ENCODE measurements at places on chromosomes 1 and 21.

- H3K4me3 ChIP-seq: no peak overlapping the region
- H3K36me3 ChIP-seq: no peaks in the 10 kb centered on the region
- no peaks in the 10 kb centered on the region for H3K27me3 ChIP-seq
- H3K4me1 ChIP-seq: no peaks in the 10 kb centered on the region
Measured at GRCh38 chr1:227888404-227889046, 59.2 kb downstream of the WNT9A start.

GRCh38 chr1:225712391-225712790, 59.5 kb upstream of the ENAH start:
- H3K36me3 ChIP-seq: no peaks in the 10 kb centered on the region
- no peak overlapping the region for H3K4me3 ChIP-seq
- no peaks in the 10 kb centered on the region for H3K4me1 ChIP-seq
- no peaks in the 10 kb centered on the region for H3K27me3 ChIP-seq
- no peak for DNase-seq

DNA sequence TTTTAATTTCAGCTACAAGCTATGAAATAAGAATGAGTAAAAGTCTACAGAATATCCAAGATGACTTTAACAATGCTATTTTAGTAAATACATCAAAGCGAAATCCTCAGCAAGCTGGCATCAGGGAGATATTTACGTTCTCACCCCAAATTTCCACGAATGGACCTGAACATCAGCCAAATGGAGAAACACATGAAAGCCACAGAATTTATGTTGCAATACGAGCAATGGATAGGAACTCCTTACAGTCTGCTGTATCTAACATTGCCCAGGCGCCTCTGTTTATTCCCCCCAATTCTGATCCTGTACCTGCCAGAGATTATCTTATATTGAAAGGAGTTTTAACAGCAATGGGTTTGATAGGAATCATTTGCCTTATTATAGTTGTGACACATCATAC, 13.7 kb upstream of the CLCA1 start:
- H3K4me3 ChIP-seq: no peak overlapping the region
- no peak for DNase-seq
- H3K27ac ChIP-seq: no peak overlapping the region

DNA sequence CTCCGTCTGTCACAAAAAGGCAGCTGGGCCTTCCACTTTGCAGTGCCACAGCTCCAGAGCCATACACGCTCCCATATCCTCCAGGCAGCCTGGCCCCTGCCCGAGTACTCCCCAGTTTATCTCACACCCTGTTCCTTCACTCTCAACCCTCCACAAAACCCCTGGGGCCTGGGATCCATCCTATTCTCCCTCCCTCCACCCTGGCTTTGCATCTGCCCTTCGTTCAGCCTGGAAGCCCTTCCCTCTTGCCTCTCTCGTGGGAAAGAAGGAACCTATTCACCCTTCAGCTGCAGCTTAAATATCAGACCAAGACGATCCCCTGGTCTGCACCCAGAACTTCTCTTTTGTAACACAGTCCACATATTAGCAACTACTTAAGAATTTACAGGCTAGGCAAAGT, 56.7 kb downstream of the CAMK2N1 start:
- DNase-seq: no peak
- H3K27ac ChIP-seq: no peak overlapping the region
- H3K36me3 ChIP-seq: no peaks in the 10 kb centered on the region
- H3K27me3 ChIP-seq: no peaks in the 10 kb centered on the region
- no peaks in the 10 kb centered on the region for H3K4me1 ChIP-seq
- H3K4me3 ChIP-seq: no peak overlapping the region

DNA sequence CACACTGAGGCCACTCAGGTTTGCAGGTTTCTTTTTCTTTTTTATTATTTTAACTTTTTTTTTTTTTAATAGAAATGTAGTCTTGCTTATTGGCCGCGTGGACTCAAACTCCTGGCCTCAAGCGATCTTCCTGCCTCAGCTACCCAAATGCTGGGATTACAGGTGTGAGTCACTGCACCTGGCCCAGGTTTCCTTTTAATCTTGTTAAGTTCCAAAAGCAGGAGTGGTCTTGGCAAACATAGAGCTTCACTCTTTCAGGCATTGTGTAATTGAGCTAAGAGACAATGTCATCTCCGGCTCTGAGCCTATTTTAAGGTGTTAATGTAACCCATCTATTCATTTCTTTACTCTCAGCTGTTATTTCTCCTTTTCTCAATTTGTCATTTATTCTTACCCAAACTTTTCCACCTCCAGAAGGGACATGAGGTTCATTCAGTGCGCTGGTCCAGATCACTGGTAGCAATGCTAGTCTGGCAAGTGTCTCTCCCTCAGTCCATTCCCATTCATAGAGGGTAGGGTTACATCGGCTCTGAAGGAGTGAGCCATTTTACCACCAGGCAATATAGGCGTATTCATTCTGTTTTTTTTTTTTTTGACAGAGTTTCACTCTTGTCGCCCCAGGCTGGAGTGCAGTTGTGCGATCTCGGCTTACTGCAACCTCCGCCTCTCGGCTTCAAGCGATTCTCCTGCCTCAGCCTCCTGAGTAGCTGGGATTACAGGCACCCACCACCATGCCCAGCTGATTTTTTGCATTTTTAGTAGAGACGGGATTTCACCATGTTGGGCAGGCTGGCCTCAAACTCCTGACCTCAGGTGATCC, 11.3 kb upstream of the MFSD2A start:
- H3K4me3 ChIP-seq: no peak overlapping the region
- H3K27ac ChIP-seq: no peak overlapping the region
- H3K4me1 ChIP-seq: no peaks in the 10 kb centered on the region
- no peaks in the 10 kb centered on the region for H3K36me3 ChIP-seq
- no peak for DNase-seq

DNA sequence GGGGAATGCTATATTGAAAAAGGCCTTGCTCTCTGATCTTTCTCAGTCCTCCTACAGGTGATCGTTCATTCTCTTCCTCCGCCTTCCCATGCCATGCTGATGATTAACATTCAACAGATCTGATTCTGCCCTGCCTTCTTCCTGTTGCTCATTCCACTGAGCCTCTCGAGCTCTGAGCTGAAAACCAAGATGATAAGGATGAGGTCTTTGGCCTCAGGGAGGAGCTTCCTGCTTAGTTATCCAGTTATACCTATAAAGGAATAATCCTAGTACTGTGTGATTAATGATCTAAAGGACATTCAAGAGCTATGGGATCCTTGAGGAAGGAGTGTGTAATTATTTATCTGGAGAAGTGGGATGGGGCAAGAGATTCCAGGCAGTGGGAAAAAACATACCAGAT, 25.2 kb upstream of the MAP3K7CL start:
- no peak overlapping the region for H3K4me3 ChIP-seq
- H3K36me3 ChIP-seq: no peaks in the 10 kb centered on the region
- H3K27me3 ChIP-seq: no peaks in the 10 kb centered on the region
- no peaks in the 10 kb centered on the region for H3K4me1 ChIP-seq
- no peak for DNase-seq

DNA sequence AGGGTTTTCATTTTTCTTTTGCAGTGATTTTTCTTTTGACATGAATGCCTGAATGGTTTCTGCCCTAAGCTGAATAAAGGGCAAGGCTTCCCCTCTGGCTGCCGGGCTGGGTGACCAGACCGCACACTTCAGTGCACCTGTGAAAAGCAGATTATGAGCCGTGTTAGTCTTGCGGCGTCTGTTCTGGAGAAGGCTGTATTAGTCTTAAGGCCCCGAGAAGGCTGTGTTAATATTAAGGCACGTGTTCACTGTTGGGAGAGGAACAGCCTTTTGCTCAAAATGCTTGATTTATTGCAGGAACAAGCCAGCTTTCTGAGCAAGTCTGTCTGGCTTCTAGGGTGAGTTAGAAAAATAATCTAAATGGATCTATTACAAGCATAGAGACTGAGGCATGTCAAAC, 54.7 kb upstream of the DNAH14 start:
- no peak overlapping the region for H3K27ac ChIP-seq
- H3K27me3 ChIP-seq: no peaks in the 10 kb centered on the region
- no peak for DNase-seq
- no peak overlapping the region for H3K4me3 ChIP-seq

DNA sequence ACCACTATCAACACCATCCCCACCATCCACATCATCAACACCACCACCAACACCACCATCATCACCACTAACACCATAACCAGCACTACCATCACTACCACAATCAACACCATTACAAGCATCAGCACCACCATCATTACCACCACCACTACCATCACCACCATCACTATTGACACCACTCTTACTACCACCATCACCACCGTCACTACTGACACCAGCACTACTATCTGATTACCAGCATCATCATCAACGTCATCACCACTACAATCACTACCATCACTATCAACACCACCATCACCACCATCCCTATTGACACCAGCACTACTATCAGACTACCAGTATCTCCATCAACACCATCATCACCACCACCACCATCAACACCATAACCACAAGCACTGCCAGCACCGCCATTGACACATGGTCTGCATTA, 106.1 kb upstream of the RUNX3 start:
- no peaks in the 10 kb centered on the region for H3K36me3 ChIP-seq
- no peak overlapping the region for H3K27ac ChIP-seq
- H3K4me3 ChIP-seq: no peak overlapping the region
- no peaks in the 10 kb centered on the region for H3K27me3 ChIP-seq
- DNase-seq: no peak

DNA sequence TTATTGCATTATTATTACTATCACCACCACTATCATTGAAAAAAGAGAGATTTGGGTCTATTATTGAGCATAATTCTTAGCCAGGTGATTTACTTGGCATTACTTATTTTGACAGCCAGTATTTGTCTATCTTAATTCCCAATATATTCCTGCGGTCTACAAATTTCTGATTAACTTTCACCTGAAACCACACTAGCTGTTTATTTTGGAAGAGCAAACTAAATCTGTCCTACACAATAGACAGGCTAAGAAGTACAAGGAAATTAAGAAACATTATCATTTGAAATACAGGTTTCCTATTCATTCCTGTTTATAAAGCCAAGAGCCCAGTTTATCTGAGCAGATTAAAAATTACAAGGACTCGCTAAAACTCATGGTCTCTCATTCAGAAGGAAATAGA, 6.9 kb upstream of the LYST start:
- no peak for DNase-seq
- H3K27ac ChIP-seq: no peak overlapping the region
- no peaks in the 10 kb centered on the region for H3K4me1 ChIP-seq
- H3K27me3 ChIP-seq: no peaks in the 10 kb centered on the region
- no peak overlapping the region for H3K4me3 ChIP-seq

DNA sequence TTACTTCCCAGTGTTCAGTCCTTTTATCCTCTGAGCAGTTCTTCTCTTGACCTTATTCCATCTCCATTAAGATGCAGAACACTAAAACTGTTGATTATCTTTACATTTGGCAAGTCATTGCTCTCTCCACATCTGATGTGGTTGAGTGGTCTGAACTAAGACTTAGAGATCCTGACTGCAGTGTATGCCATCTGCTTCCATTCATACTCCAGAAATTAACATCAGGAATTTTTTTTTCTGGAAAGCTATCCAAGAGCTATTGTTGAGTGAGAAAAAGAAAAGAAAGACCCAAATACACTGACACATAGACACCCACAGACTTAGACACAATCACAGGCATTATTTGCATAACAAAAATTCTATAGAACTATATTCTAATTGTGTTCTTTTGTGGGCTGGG, 3.7 kb upstream of the TRIM62 start:
- DNase-seq: no peak
- H3K4me1 ChIP-seq: no peaks in the 10 kb centered on the region
- no peaks in the 10 kb centered on the region for H3K36me3 ChIP-seq
- no peak overlapping the region for H3K27ac ChIP-seq
- no peak overlapping the region for H3K4me3 ChIP-seq

GRCh38 chr1:19793360-19794046, 6.2 kb downstream of the TMCO4 start:
- H3K4me1 ChIP-seq: no peaks in the 10 kb centered on the region
- H3K4me3 ChIP-seq: no peak overlapping the region
- no peak for DNase-seq
- H3K27ac ChIP-seq: no peak overlapping the region
- no peaks in the 10 kb centered on the region for H3K27me3 ChIP-seq

DNA sequence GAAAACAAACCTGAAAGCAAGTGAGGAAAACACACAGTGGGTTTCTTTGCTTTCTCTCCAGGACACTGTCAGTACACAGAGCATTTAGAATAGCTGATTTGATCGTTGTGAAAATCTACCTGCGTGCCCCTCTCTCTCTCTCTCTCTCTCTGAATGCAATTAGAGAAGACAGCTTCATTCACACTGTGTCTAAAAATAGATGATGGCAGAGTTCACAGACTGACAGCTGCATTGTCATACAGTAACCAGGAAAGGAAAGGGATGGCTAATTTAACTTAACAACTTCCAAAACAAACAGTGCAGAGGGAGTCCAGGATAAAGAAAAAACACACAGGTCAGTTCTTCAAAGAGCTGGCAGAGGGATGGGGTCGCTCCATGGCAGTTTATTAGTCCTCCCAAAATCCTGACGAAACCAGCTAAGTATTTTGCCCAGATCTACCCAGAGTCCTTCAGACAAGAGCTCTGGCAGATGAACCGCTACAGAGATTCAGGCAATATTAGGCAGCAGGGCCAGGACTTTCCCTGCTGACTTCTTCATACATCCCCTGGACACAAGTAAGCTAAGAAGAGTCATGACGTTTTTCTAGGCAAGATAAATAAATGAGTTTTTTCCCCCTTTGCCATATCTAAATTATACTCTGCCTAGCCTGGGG, 58.9 kb downstream of the WLS start:
- H3K4me1 ChIP-seq: peaks cover 8% of the 10 kb centered on the region
- H3K4me3 ChIP-seq: no peak overlapping the region
- no peaks in the 10 kb centered on the region for H3K27me3 ChIP-seq
- H3K27ac ChIP-seq: peak overlapping the region; percentile 64

GRCh38 chr1:196897158-196897828, 9.4 kb downstream of the CFHR4 start:
- DNase-seq: no peak
- H3K36me3 ChIP-seq: no peaks in the 10 kb centered on the region
- no peak overlapping the region for H3K27ac ChIP-seq
- no peak overlapping the region for H3K4me3 ChIP-seq
- no peaks in the 10 kb centered on the region for H3K4me1 ChIP-seq

- DNase-seq: no peak
- no peak overlapping the region for H3K4me3 ChIP-seq
- no peaks in the 10 kb centered on the region for H3K36me3 ChIP-seq
- no peaks in the 10 kb centered on the region for H3K27me3 ChIP-seq
Measured at GRCh38 chr1:196305216-196305615, 303.0 kb downstream of the KCNT2 start.

DNA sequence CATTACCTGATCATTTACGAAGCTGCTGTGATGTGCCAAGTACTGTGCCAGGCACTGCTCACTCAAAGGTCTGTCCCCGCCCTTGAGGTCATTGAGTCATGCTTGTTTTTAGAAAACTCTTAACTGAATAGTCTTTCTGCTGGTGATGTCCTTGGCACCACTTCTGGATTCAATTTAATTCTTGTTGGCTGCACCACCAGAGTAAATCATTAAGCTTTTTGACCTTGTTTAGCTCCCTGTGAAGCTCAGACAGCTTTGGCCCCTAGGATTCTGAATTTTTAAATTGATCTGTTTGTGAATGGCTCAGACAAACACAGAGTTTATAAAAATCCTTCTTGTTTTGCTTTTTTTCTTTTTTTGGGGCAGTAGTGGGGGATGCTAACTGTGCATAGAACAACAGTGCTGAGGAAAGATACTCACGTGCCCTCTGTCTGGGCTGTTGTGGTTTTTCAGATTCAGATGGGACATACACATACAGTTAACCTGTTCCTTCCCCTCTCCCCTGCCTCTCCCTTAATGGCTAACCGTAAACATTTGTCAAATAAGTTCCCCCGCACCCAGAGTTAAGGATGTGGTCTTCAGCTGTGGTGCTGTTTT, 67.6 kb downstream of the MTR start:
- H3K4me3 ChIP-seq: no peak overlapping the region
- no peaks in the 10 kb centered on the region for H3K27me3 ChIP-seq
- H3K36me3 ChIP-seq: peaks cover 9% of the 10 kb centered on the region
- H3K27ac ChIP-seq: peak overlapping the region; percentile 53
- H3K4me1 ChIP-seq: peaks cover 47% of the 10 kb centered on the region
- no peak for DNase-seq
